ENCODE measurements at places on chromosomes 12 and 14. TPM values are rescaled to one million over a fixed set of nuclear protein-coding genes. Genes with fewer than 3 reads are reported as not detected.

Gene LPAR5
- 0.22 TPM for total RNA-seq

Gene EPYC
- total RNA-seq, result not detected

Gene OR4N2
- total RNA-seq, result not detected

Gene ZDHHC22
- 55.2 TPM for total RNA-seq

Gene CCDC196
- not detected for total RNA-seq

DNA sequence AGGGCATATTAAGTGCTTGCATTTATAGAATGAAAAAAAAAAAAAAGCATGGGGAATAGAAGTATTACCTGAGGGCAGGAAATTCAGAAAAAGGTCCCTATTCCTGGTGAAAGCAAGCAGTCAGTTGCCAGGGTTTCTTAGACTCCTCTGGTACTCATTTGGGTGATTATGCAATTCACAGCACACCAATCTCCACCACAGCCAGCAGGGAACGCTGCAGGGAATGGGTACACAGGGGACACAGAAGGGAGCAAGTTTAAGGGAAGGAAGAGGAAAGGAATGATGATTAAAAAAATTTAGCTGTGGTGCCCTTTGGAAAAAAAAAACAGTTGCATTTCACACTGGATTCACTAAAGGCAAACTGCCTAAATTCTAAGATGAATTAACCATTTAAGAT lies 14.2 kb downstream of the BLTP3B start:
- no peak for DNase-seq

DNA sequence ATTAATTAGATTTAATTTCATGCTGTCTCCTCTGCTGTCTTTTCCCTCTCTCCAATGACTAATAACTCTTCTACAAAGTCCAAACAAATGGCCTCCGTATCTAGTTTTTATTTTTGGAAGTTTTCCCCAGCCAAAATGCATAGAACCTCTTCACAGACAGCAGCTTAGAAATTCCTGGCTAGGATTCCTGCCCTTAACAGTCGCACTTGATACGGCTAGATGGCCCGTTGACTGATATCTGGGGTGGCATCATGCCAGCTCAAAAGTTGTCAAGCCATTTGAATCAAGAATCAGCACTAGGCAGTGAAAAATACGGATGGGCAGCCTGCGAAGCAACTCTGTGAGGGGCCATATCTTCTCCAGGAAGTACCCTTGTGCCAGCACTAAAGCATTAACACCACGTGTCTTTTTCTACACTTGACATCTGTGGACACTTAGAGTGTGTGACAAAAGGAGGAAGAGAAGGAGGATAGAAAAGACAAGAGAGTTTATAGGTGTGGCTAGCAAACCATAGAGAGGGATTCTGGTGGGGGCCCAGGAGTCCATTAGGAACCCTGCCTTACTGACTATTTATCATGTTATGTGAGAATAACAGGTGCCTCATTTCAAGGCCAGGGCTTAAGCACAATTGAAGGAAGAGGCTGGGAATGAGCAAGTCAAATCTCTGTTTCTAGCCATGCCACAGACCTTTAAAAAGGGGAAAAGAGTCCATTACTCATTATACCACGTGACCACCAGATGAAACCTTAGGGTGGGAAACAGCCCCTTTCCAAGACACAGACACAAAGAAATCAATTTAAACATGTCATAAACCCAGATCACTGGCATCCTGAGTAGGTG lies 39.2 kb upstream of the KRR1 start:
- DNase-seq, result no peak

- DNase-seq, result no peak
Observed at GRCh38 chr12:49937639-49938300, 12.8 kb upstream of the AQP2 start.

DNA sequence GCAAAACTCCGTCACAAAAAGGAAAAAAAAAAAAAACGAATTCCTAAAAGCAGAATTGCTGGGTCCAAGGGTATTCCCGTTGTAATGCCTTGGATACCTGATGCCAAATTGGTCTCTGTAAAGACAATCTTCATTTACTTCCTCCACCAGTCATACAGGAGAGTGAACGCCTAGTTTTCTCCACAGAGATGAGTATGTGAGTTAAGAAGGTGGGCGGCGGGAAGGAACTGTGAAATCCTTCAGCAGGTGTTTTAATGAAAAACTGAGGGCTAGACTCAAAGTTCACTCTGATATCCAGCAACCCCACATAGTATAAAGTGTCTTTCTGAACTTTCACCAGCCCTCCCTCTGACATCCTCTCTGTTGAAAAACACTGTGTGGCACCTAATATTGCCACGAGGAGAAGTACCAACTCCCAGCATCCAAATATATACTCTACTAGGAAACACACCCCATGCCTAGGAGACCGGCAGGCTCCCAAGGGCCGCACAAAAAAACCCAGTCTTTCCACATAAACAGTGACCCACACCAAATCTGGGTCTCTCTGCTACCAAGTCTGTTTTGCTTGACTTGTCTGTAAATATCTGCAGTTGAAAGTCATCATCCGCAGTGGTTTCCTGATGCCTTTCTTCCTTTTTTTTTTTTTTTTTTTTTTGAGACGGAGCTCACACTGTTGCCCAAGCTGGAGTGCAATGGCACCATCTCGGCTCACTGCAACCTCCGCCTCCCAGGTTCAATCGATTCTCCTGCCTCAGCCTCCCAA lies 30.3 kb upstream of the FOXN3 start:
- no peak for DNase-seq

DNA sequence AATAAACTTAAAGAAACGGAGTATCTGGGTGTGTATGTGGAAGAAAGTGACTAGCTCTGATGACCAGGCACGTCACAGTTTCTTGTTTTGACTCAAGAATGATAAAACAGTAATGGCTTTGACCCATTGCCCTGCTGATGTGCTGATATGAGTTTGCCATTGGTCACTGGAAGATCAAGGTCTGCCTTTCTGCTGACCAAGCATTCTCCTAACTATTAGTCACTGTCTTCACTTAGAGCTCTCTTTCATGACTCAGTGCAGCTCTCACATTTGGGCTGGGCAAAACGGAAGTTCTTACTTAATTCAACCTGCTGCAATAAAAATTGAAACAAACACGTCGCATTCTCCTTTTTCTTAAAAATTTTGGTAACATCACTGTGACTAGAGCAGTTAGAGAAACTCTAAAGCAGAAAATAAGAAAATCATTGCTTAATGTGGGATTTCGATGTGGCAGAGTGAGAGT lies 366.7 kb downstream of the BTG1 start:
- DNase-seq, result no peak

DNA sequence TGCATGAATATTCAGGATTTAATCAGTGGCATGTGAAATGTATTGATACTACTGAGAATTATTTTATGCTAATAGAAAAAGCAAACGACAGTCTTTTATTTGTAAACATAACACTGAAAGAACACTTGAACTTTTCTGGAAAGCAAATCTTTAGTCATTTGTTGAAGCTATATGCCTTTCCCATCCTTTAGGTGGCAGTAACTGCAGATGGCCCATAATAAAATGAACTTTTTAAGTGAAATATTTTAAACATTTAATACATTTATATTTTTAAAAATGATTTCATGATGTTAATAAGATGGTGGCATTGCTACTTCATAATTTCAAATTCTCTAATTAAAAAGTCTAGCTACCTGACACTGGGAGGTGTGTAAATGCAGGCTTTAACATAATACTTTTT lies 13.9 kb upstream of the KRR1 start:
- no peak for DNase-seq

DNA sequence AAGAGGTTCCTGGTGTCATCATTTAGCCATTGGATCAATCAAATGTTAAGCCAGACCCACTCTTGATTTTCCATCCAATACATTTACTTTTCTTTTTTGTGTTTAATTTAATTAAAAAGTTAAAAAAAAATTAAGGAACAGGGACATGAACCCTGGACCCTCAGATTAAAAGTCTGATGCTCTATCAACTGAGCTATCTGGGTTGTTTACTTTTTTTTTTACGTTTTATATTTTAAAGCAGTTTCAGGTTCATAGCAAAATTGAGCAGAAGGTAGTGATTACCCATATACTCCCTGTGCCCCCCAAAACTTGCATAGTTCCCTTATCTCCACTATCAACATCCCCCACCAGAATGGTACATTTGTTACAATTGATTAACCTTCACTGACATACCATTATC lies 3.0 kb upstream of the ACOT4 start:
- no peak for DNase-seq
